ENCODE measurements at places on chromosomes 16 and 17. TPM values are rescaled to one million over a fixed set of nuclear protein-coding genes. Genes with fewer than 3 reads are reported as not detected.

DNA sequence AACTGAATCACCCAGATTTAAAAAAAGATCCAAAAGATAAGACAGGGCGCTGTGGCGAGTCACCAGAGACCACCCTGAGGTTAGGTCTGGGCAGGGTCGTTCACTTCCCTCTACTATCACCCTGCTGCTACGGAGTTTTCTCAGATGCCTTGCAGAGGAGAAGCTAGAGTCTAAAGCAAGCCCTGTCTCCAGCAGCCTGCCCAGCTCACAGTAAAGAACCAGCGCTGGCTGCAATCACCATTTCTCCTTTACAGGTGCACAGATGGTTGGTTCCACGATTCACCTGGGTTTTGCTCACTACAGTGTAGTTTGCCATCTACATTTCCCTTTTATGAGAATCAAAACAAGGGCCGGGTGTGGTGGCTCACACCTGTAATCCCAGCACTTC, 71.3 kb downstream of the SRCIN1 start:
- peak; percentile 11 for ATAC-seq

- ATAC-seq = no peak
Measured at GRCh38 chr16:77657016-77657415, 65.3 kb upstream of the NUDT7 start.

- no peak for ATAC-seq
Measured at GRCh38 chr16:21023509-21024202, 123.1 kb downstream of the LYRM1 start.

GRCh38 chr17:39671651-39672521, 3.6 kb downstream of the PNMT start:
- ATAC-seq = peak; percentile 62

DNA sequence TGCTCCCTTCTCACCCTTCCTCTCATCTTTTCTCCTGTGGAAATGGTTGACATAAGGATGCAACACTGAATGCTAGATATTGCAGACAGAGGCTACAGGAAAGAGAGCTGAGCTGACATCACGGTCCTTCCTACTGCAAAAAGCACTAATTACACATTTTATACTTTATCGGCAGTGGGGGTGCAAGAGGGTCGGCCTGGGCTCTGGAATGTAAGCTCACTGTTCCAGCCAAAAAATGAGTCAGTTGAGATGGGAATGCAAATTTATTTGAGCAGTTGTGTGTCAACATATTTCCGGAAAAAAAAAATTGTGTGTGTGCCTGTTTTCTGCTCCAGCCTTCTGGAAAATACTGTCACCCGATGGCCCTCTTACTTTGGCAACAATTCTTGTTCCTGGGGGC, 14.1 kb upstream of the MRTFB start:
- peak; percentile 31 for ATAC-seq

- peak; percentile 84 for ATAC-seq
Measured at GRCh38 chr16:1297018-1297696, 12.3 kb upstream of the UBE2I start.

GRCh38 chr16:24900230-24900629, 54.5 kb downstream of the SLC5A11 start:
- no peak for ATAC-seq

DNA sequence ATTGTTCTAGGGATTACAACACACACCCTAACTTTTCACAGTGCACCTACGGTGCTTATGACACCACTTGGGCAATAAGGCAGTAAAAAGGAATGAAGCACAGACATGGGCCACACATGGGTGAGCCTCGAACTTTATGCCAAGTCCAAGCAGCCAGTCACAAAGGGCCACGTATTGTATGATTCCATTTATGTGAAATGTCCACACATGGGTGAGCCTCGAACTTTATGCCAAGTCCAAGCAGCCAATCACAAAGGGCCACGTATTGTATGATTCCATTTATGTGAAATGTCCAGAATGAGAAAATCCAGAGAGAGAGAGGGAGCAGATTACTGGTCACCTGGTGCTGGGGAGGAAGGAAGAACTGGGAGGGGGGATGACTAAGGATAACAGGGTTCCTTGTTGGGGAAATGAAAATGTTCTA, 22.2 kb downstream of the RMI2 start:
- ATAC-seq = peak; percentile 48

DNA sequence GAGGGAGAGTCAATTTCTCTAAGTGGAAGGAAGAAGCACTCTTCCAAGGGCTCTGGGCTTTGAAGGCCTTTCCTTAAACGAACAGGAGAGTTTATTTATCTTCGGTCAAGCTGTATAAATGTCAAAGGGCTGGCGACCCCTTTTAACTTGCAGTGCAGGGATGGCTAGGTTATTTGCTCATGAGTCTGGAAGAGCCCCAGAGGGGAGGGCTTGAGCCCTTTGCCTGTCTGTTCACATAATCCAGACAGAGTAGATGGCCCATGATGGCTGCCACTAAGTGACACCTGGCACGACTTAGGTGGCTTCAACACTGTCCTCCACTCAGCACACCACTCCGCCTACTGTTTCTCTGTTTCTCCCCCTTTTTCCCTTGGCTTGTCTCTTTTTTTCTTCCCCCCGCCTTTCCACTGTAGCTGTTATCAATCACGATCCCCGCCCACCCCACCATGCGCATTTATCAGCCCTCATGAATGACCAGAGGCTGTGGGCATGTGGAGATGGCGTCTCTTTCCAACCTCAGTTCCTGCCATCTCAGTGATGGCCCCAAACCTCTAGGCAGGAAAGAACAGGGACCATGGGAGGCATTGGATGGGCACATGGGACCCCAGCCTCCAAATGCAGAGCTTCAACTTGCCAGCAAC, 408.7 kb upstream of the TNRC6C start:
- ATAC-seq = no peak

DNA sequence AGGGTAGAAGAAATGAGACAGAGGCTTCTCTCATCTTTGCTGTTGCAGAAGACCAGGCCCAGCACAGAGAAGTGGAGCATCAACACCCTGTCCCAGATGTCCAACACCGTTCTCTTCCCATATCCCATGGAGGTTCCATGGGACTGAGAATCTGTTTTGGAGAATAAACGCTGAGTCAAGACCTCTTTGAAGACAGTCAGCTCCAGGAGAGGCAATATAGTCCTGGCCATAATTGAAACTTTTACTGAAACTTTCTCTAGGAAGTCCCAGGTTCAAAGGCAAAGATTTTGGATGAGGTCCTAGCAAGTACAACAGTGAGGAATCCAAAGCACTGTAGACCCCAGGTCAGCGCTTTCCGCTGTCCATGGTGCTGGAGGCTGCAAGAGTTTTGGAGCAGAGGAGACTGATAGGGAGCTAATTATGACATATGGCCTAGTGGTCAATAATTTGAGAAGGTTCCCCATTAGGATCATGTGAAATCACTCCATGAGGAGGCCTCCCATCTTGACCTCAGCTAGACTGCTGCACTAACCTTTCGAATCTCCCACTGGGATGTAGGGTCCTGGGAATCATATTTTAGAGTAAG, 36.0 kb downstream of the OSBPL7 start:
- no peak for ATAC-seq

- ATAC-seq = no peak
Measured at GRCh38 chr16:85449191-85449884, 163.8 kb upstream of the GSE1 start.

DNA sequence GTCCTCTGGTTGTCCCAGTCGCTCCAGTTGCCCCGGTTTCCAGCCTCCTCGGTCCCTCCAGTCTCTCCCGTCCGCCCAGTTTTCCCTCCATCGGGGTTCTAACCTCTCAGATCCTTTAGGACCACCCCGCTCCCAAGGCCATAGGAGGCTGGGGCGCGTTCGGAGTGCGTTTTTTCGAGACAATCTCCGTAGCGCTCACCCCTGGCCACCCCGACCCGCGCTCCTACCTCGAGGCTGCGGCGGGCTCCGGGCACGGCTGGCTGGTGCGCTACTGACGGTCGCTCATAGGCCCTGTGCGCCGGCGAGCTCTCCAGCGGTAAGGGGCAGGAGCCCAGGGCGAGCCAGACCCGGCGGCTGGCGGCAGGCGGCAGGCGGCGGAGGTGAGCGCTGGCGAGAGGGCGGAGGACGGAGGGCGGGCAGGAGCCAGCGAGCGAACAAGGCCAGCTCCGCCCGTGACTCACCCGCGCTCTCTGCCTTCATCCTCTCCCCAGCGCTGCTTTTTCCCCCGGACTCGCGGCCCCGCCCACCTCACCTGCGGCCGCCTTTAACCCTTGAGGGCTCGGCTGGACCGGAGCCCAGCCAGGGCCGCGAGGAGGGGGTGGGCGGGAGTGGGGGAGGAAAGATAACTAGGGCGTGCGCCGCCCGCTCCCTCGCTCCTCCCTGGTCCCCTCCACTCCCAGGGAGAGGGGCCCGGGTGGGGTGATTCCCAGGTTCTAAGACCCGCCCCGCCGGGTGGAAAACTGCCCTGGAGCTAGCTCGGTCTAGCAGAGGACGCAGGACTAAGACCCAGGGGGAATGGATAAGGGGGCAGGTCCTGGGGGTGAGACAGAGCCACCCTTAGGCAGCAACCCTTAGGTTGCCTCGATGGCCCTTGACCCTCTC, at the start of gene SP6:
Gene SP6, minus strand, starts transcription at position 472 of the 882 bp plus-strand sequence. CDS start 2,734 bp downstream, outside the sequence.
- ATAC-seq = peak; percentile 90

DNA sequence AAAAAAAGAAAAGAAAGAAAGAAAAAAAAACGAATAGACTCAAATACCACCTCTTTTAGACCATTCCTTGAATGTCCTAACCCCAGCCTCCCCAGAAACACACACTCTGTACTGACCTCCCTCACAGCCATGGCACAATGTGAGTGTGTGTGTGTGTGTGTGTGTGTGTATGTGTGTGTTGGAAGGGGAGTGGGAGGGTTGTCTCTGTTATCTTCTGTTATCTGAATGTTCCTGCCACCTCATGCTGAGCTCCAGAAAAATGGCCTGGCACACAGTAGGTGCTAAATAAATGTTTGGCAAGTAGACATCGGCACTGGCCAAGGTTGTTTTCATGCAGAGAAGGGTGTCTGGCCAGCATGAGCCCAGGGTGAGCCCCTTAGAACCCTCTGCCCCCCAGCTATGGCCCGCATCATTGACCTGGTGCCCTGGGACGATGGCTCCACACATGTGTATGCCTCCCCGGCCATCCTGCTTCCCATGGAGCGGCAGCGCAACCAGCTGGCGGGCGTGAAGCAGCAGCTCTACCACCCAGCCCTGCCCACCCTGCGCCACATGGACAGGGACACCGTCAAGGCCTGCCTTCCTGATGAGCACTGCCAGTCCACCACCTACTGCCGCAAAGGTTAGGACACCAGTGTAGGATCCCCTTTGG, 6.6 kb upstream of the CNGB1 start:
- ATAC-seq = peak; percentile 25

GRCh38 chr17:43175213-43176118, 4.5 kb downstream of the NBR1 start:
- no peak for ATAC-seq

GRCh38 chr16:29644338-29644857, 18.6 kb upstream of the SPN start:
- ATAC-seq = no peak

DNA sequence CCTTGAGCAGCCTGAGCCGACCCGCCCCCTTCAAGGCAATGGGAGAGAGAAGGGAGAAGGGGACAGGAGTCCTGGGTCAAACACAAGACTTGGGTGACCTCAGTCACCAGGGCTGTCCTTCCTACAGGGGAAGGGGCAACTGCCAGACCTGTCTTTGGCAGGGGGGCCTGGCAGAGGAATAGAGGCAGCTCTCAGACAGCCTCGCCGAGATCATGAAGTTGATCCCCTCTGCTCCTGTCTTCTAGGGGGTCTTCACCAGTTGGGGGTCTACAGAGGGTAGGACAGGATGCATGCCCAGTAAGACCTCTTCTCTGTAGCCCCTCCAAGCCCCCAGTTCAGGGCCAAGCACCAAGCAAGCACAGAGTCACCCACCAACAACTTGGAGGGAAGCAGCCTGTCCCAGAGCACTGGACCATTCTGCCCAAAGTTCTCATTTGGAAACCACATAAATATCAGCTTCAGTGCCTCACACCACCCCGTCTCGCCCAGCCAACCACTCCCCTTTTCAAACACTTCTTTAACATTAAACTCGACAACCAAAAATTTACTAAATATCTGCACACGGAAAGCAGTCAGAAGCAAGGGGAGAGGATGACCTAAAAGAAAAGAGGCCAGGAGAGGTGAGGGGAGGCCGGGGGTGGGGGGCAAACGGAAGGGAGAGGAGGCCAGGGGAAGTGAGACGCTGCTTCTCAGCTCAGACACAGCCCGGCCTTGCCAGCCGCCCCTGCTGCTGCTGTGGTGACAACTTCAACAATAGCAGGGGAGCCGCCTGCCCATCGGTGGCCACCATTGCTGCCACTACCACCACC, 7.7 kb downstream of the DOK4 start:
- ATAC-seq = no peak

GRCh38 chr16:69193855-69194254, 6.9 kb downstream of the SNTB2 start:
- ATAC-seq = no peak

DNA sequence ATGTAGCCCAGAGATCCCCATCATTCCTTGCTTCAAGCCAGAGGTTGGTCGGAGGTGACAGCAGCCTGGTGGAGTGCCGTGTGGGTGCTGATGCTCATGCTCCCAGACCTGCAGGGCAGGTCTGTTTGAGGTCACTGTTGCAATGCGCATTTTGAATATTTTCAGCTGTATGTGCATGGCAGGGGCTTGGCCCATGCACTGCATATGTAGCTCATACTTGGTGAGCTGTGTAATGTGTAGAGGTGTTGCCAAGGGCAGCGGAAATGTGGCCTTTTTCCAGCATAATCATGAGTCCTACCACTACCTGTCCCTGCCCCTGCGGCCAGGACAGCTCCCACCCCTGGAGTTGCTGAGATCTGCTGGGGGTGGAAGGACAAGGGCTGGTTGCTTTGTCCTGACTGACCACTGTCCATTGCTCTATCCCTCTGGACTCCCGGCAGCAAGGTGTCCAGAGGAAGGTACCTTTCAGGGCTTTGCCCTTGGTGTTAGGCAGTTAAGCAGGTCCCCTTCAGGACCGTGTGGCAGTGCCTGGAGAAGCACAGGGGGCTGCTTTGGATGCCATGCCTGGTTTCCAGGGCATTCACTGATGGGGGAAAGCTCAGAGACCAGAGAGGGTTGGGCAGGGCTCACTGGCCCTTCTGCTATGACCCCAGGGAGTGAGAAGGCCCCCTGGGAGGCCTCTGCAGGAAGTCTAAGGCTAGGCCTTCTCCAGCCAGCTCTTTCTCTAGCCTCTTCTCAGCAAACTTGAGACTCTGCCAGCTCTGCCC, 215.2 kb downstream of the NTN1 start:
- ATAC-seq = no peak

GRCh38 chr17:66135896-66136295, 56.0 kb downstream of the CEP112 start:
- no peak for ATAC-seq

GRCh38 chr17:19302791-19303331, 59.7 kb downstream of the B9D1 start:
- ATAC-seq = no peak

GRCh38 chr16:1556254-1556653, 22.8 kb downstream of the TMEM204 start:
- peak; percentile 76 for ATAC-seq

GRCh38 chr16:75566040-75566757, at the start of gene GABARAPL2:
Gene GABARAPL2 (plus strand): TSS chr16:75566379. CDS start chr16:75566487, 108 bp downstream.
- peak; percentile 78 for ATAC-seq

The ZNF19 gene
- total RNA-seq = 1.9 TPM

The PERCC1 gene
- not detected for total RNA-seq

The FNDC8 gene
- not detected for total RNA-seq

The AIPL1 gene
- not detected for total RNA-seq

The C16orf95 gene
- 6.5 TPM for total RNA-seq

The CAMKK1 gene
- total RNA-seq = 4.2 TPM

The ZDHHC1 gene
- total RNA-seq = 3.8 TPM

The C16orf89 gene
- total RNA-seq = 0.56 TPM

The KIF18B gene
- 10.4 TPM for total RNA-seq

The GEMIN4 gene
- 20.1 TPM for total RNA-seq

The RHBDF1 gene
- 21.8 TPM for total RNA-seq

The NPIPA8 gene
- total RNA-seq = 5.8 TPM

The ZG16 gene
- total RNA-seq = not detected

The ATP2A3 gene
- 4.7 TPM for total RNA-seq

The TEX19 gene
- total RNA-seq = not detected

The SCIMP gene
- total RNA-seq = 0.72 TPM
